Stimulated activated CD4-positive, alpha-beta T cell treated with anti-CD3 and anti-CD28 coated beads, Interleukin-4, amount 100 ng/mL, for 4 hours (primary cell): ENCODE measurements at places on chromosomes 5 and 9.

DNA sequence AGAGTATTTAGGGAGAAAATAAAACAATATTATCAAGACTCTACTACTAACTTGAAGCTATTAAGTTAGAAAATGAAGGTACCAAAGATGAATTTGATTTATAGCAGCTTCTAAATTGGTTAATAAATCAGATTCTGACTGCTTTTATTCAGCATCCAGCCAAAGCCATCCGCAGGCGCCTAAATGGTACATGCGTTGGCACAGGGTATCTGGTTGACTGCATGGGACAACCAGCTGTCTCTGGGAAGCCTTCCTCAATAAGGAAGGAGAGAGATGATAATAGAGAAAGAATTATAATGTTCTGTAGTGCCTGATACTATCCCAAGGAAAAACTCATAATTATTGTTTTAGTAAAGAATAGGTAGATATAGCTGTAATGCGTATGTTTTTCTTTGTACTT is 9.1 kb upstream of the TRPM3 start:
- DNase-seq = no peak

GRCh38 chr5:78009937-78010527 is 233.9 kb upstream of the TBCA start:
- no peak for DNase-seq

- DNase-seq = no peak
Measured at GRCh38 chr5:129972465-129973141, 68.3 kb downstream of the CHSY3 start.

DNA sequence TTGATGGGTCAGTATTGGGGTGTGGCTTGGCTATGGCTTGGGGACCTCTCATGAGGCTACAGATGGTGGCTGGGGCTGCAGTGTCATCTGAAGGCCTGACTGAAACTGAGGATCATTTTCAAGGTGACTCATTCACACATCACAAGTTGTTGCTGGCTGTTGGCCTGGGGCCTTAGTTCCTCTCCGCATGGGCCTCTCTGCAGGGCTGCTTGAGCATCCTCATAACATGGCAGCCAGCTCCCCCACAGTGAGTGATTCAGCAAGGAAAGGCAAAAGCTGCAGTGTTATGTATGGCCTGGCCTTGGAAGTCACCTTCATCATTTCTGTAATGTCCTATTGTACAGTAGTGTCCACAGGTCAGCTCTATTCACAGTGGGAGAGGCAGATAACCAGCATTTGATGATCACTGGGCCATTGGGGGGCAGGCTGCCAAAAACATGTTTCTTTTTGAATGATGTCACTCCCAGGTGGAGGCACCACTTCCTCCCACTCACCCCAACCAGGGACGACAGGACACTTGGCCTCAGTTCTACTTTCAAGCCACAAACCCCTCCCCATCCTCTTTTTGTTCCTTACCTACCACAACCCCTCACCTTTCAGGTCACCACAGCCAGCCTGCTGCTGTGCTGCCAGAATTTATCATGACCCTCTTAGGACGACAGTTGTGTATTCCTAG is 14.4 kb downstream of the FGD3 start:
- no peak for DNase-seq

- DNase-seq = no peak
Measured at GRCh38 chr9:34399729-34400128, 23.0 kb upstream of the MYORG start.

GRCh38 chr5:157914151-157914788 is 55.3 kb upstream of the CLINT1 start:
- no peak for DNase-seq

DNA sequence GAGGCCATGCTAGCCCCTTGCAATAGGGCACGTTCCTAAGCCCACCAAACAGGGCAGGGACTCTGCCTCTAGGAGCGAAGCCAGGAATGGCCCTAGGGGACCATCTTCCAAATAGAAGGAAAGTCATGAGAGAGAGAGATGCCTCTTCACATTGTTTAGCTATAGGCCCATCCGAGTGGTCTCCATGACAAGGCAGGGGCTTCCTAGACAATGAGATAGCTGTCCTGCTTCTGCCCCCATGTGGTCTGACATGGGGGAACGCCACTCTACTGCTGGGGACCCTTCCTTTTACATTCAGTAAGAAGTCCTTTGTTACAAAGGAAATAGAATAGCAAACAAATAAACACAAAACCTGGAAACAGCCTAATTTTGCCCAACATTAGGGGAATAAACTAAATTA is 17.9 kb upstream of the KIF4B start:
- DNase-seq = no peak

DNA sequence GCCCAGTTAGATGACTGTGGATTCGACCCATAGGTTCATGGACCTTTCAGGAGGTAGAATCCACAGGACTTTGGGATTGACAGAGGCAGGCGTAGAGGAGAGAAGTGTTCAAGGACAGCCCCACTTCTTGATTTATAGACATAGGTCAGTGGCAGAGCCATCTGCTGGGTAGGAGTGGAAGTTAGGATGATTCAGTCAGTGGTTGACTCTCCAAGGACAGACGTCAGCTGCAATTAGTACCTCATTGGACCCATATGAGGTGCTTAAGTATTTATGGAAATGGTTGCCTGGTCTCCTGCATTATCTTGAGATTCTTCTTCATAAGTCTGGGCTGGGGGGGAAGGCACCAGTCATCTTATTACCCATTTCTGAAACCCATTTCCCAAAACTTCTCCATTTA is 70.9 kb downstream of the SH3RF2 start:
- DNase-seq = no peak

GRCh38 chr9:135379540-135380267 is 99.9 kb upstream of the PPP1R26 start:
- DNase-seq = no peak

- DNase-seq = no peak
Measured at GRCh38 chr5:74619308-74619707, 21.2 kb downstream of the ENC1 start.

DNA sequence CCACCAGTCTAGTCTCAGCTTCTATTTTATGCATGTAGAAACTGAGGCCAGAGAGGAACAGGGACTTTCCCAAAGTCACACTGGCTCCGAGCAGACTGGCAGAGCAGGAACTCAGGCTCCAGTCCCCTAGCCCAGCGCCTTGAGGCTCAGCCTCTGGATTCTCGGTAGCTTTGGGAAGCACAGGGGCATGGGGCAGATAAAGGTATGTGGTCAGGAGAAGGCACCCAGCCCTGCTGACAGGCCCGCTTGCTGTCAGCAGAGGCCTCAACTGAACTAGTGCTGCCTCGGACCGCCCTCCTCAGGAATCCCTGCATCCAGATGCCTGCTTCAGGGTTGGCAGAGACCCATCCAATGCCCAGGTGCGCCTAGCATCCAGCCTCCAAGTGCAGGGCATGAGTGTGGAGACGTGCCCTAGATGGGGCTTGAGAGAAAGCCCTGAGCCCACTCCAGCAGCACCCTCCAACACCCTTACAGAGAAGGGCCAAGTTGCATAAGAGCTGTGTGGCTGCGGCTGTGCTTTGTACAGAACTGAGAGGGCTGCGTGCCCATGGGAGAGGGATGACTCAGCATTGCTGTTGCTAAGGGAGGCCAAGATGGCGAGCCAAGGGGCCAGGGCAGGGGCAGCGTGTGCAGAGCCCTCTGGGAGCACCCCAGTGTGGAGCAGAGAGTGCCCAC is 168.6 kb downstream of the MACROH2A1 start:
- DNase-seq = no peak
